Ascending aorta (tissue), 2 donors: ENCODE measurements at places on chromosomes 1 and 21. TPM values are rescaled to one million over a fixed set of nuclear protein-coding genes. Genes with fewer than 3 reads are reported as not detected.

C1QC gene
- 350 TPM for total RNA-seq

PYHIN1 gene
- total RNA-seq = 2.8 TPM

GNG12 gene
- 71.2 TPM for total RNA-seq

AMY2B gene
- total RNA-seq = 10.7 TPM

SLC44A5 gene
- not detected for total RNA-seq
